ENCODE measurements at places on chromosomes 6 and 20.

GRCh38 chr6:123515715-123516114 is 121.0 kb downstream of the TRDN start:
- DNase-seq, result no peak

GRCh38 chr6:44367681-44368080 is 19.8 kb upstream of the CDC5L start:
- no peak for DNase-seq

DNA sequence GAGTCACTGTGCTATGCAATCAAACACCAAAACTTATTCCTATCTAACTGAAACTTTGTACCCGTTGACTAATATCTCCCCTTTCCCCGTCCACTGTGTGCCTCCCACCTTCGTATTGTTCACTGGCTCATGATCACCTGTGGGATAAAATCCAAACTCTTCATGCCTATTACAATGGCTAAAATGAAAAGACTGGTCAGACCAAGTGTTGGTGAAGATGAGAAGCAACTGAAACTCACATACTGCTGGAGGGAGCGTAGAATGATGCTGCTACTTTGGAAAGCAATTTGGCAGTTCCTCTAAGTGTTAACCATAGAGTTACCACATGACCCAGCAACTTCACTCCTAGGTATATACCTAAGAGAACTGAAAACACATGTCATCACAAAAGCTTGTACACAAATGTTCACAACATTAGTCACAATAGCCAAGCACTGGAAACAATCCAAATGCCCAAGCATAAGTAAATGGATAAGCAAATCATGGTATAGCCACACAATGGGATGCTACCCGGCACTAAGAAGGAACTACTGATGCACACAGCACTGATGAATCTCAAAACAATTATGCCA is 13.1 kb downstream of the RPS10 start:
- no peak for DNase-seq

DNA sequence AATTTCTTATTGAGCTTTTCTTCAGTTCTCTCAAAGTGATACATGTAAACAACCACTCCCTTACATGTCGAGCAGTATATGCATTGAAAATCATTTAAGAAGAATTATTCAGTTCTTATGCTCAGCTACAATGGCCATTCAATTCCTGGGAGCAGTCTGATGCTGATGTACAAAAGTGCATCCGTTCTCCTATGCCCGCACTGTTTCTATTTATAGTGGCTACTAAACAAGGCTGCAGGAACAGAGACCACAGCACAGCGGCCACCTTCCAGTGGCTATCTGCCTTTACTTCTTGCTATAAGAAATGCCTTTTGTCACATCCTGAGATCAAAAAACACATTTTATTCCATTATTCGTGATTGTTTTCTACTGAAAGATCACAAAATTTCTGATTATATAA is 82.2 kb downstream of the FHL5 start:
- DNase-seq, result no peak

DNA sequence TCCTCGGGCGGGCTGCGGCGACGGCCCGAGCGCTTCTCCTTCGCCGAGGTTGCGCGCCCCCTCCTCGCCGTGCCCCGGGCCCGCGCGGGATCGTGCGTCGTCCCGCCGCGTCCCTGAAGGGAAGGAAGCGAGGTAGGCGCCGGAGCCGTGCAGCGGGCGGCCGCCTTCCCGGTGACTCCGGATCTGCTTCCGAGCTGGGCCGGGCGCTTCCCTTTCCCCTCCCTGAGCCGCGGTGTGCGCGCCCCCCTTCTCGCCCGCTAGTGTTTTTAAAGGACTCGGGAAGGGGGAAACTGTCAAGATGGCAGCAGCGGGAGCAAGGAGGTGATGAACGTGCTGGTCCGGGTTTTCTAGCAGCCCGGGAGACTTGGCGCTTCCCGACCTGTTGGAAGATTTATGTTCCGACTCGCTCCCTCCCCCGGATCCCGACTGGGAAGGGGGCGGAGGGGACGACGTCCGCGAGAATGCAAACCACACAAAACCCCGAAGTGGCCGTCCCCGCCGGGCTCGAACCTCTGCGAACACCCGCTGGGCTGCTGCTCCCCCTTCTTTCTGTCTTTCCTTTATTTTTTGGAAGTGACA is 744 bp upstream of the FOXO3 start:
- peak; percentile 86 for DNase-seq

- no peak for DNase-seq
These were observed 78.9 kb downstream of the SLC35F1 start for GRCh38 chr6:117985916-117986315.

GRCh38 chr20:63738687-63739129 is 868 bp upstream of the SLC2A4RG start:
- DNase-seq, result no peak

DNA sequence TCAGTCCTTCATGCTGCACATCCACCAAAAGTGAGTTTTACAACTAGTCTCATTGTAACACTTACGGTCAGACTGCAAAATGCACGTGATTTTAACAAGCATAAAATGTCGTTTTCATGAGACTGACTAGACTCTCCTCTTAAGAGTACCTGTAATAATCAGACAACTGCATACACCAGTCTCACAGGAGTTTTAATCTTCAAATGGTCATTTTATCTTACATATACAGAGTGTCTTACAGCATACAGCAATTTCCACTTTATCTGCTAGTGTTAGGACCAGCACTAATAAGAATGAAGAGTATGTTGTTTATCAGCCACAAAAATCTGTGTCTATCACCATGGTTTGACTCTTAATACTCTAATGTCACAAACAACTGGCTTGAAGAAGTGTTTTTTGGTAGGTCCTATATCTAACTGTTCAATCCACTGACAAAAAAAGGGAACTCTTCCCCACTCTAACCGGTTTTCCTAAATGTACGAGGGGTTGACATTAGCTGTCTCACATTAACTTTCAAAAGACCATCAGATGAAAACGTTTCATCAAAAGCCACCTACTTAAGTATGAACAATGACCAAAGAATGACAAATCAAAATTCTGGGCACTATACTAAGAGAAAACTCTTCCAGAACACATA is 1.5 kb upstream of the ASF1A start:
- DNase-seq, result no peak

DNA sequence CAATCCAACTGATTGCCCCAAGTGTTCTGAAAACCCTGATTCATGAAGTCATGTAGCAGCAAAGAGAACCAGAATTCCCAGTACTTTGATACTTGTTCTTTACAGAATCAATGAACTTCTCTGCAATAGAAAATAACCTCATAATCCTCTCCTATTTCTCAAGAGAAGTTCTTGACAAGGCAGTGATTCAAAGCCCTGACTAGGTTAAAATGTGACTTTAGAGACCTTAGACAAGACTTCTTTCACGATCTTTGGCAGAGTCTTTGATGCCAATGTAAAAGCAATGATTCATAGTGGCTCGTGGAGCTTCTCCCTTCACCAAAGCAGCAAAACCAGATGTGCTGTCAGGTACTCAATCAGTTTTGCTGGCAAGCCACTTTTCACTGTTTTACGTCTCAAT is 95.2 kb downstream of the CDK19 start:
- DNase-seq, result no peak
